ENCODE measurements at places on chromosomes 16 and 17.

DNA sequence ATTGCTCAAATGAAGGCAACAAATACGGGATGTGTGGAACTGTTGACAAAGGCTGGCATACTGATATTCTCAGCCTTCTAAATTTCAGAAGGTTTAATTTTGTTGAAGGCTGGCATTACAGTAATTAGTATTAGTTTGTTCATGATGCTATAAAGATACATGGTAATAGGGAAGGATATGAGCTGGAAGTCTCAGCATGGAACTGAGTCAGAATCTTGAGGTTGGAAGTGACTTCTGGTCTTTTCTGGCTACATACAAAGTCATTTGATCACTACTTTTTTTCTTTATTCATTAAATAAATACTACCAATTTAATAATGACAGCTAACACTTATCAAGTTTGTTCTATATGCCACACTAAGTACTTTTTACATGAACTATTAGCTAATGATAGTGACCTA, 22.6 kb downstream of the RABEP1 start:
- no peak for DNase-seq

DNA sequence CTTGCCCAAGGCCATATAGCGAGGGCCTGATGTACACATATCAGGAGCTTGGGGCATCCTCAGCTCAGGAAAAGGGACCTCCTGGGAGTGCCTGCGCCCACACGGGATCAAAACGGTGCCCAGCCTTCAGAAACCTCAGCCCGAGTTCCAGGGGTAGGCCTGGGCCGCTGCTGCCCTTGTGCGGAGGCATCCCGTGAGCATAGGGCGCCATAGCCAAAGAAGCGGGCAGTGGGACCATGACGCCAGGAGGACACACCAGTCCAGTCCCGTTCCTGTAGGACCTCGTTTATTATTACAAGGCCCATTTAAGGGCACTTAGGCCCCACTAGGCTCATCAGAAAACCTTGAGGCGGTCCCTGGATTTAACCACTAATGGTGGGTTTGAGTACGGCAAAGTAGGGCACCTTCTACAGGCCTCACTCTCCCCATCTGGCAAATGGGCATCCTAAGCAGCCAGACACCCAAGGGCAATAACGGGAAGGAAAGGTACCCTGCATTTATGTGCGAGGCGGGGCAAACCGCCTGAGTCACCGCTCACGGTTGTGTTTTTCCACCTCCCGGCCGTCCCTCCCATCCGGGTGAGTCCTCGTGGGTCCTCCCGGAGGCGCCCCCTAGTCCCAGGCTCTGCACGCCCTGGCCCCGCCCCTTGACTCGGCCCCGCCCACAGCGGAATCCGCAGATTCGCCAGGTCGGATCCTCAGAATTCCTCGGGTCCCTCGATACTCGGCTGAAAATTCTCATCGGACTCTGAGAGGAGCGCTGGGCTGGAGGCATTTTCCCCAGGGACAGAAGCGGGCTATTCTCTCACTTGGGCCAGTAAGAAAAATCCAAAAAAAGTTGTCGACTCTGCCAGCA, 726 bp upstream of the SETD1A start:
- peak; percentile 94 for DNase-seq

DNA sequence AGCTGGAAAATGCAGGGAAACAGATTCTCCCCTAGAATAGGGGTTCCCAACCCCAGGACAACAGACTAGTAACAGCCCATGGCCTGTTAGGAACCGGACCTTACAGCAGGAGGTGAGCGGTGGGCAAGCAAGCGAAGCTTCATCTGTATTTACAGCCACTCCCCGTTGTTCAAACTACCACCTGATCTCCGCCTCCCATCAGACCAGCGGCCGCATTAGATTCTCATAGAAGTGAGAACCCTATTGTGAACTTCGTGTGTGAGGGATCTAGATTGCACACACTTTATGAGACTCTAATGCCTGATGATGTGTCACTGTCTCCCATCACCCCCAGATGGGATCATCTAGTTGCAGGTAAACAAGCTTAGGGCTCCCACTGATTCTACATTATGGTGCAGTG, 3.5 kb downstream of the CD300LB start:
- no peak for DNase-seq

- DNase-seq: peak; percentile 38
These were observed 526 bp downstream of the ZZEF1 start for GRCh38 chr17:4142107-4142900.

DNA sequence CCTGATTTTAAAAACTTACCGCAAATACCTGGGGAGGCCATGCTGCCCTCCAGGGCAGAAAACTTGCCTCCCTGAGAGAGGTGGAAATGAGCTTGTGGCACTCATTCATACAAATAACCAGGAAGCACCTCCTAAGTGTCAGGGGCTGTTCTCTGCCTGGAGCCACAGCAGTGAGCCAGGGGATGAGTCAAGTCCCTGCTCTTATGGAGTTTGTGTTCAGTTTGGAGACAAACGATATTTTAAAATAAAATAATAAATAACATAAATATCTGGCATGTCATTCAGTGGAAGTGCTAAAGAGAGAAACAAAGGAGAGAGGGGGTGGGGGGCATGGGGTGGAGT, 313.8 kb downstream of the C16orf95 start:
- no peak for DNase-seq

- DNase-seq: no peak
These were observed 74.6 kb downstream of the MYO1D start for GRCh38 chr17:32802306-32802705.

DNA sequence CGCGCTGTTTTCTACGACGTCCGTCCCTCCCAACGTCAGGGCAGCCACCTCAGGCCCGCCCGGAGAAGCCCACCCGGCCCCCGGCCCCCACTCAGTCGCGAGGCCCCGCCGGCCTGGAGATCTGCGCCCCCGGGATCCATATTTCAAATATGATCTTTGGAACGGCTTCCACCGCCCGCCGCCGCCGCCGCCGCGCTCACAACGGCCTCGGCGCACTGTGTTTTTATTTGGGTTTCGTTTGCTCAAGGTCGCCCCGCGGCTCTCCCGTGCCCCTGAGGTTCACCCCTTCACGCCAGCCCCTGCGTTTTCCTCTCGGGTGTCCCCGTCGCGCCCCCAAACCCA, 4.2 kb upstream of the CBX4 start:
- peak; percentile 24 for DNase-seq
